ENCODE measurements at places on chromosomes 5 and 9.

DNA sequence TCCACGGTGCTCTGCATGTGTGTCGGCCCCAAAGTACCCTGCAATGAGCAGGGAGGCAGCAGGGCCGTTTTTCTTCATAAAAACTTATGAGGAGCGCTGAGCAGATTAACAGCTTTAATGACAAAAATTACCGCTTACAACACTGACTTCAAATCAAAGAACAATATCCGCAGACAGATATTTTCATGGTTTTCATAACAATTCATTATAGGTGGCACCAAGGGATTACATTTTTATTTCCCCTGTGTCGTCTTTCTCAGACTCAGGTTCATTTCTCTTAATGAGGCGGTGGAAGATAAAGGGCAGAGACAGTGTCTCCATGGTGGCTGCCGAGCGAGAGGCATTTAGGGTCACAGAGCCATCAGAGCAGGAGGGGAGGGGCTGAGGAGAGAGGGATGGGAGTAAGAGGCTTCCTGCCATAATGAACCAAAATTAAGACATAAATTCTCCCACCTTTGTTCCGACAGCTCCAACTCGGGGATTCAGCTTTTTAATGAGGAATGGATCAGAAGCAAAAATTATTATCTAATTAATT is 240.7 kb upstream of the CLINT1 start:
- DNase-seq: no peak

DNA sequence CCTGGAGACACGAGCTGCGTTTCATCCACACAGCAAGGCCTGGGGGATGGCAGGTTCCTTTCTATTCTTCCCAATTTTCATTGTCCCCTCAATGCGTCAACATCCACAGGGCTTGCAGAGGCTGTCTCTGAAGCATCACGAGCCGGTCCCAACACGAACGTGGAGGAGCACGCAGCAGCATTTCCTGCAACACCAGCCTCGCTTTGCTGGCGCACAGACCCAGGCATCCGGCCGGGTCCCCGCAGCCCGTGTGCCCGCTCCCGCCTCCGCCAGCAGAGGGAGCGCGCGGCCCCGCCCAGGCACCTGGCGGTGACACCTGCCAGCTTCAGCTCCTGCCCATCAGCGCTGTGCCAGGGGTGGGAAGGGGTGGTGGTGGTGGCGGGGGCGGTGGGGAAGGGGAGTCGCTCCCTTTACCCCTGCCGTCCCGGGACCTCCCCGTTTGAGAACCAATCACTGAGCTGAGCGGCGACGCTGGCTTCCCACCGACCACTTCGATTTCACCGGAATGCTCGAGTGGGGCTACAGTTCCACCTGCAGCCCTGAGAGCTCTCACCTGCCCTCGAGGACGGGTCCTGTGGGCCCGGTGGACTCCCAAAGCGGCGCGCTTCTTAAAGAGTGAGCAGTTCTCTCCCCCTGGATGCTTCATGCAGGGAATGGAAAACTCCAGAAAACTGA is 464.5 kb downstream of the ICE1 start:
- DNase-seq: no peak

DNA sequence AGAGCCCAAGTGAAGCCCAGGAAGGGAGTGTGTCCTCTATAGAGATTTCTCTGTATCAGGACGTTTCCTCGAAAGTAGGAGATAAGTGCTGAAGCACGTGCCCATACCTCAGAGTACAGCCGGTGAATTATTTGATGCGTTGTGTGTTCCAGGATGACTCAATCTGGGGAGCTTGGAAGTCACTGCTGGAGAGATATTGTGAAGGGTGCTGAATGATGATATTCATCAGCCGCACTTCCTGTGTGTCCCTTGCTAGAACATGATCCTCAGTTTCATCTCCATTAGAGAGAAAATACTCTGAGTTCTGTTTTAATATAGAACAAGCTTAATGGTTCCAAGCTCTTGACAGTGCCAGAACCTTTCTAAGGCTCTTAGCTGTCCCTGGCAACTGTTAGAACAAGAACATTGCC is 402.3 kb upstream of the ADAMTSL1 start:
- no peak for DNase-seq

- DNase-seq: peak; percentile 56
Observed at GRCh38 chr9:95627802-95628201, 111.0 kb upstream of the PTCH1 start.

DNA sequence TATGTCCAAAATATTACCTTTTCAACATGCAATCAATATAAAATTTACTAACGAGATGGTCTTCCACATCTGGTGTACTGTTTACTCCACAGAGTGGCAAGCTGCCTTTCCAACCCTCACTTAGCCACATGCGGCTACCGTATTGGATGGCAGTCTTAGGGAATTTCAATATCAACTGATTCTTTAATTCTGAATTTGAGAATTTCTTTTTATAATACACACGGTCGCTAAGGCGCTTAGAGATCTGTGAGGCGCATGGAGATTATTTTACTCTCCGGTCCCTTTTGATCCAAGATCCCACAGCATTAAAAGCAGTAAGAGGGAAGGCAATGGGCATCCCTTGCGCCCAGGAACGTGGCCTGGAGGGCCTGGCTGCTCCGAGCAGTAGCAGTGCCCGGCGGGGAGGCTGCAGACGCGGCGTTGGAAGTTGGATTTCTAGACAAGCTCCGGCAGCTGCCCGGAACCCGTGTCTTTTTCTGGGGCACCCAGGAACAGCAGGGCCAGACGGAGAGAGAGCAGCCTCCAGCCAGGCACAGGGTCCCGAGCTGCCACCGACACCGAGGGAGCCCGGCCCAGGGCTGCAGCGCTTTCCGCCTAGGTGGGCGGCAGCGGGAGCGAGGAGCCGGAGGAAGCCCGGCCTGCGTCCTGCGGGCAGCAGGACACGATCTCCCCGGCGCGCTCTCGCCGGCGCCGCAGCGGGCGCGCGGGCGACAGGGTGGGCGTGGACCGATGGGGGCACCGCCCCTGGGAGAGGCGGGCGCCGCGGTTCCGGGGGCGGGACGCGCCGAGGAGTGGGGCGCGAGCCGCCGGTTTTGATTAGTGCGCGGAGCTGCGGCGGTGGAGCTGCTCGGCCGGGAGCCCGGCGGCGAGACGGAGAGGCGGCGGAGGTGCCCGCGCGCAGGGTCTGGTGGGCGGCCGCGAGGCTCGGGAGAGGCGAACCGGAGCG is at the start of gene UGCG:
TSS of gene UGCG (plus strand) at position 819 of the 946 bp plus-strand sequence. CDS start 402 bp downstream, outside the sequence.
- peak; percentile 75 for DNase-seq

GRCh38 chr9:131817073-131817472 is 77.2 kb upstream of the RAPGEF1 start:
- no peak for DNase-seq

GRCh38 chr5:180173875-180174586 is 35.0 kb downstream of the RASGEF1C start:
- DNase-seq: no peak

DNA sequence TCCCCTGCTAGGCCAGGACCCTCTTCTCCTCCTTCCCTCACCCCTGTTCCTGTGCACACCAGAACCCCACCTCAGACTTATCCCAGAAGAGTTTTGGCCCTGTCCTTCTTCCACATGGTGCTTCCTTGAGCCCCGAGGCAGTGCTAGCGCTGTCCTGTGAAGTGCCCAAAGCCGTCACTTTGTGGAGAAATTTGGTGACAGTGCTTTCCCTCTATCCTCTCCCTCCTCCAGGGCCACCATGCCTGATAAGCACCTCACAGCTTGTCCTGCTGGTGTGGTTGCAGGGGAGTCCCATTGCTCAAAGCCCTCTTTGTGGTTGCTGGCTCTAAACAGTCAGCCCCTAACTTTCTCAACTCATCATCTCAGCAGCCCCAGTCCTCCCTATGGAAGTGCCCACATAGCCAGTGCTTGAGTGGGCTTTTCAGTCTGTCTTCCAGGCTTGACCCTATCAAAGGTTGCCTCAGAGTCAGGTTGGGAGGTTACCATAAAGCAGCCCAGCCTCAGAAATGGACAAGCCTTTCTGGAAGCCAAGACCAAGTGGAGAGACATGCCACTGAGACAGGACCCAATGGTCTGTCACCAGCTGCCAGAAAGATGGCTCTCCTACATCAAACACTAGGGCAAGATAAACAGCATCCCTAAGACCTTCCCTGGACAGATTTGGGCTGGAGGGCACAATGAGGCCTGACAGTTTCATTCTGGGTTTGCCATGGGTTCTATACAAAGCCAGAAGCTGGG is 18.0 kb downstream of the IGIP start:
- DNase-seq: no peak

DNA sequence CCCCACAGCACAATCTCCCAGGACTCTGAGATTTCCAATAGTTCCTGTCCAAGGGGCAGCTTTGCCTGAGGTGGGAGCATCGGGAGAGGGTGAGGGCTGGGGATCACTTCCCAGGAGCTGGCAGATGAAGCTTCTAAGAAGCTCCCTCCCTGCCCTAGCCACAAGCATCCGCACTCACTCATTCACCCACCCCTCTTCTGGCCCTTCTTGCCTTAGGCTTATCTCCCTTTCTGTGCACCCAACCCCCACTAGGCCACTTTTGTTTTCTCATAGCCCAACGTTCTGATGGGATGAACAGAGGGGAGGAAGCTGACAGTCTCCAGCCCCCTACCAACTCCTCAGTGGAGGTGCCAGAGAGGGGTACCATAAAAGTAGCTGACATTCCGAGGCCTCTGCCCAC is 3.7 kb upstream of the PCDH1 start:
- DNase-seq: no peak

Data from HTR-8/SVneo (cell line).